ENCODE measurements at places on chromosomes 4 and X.

DNA sequence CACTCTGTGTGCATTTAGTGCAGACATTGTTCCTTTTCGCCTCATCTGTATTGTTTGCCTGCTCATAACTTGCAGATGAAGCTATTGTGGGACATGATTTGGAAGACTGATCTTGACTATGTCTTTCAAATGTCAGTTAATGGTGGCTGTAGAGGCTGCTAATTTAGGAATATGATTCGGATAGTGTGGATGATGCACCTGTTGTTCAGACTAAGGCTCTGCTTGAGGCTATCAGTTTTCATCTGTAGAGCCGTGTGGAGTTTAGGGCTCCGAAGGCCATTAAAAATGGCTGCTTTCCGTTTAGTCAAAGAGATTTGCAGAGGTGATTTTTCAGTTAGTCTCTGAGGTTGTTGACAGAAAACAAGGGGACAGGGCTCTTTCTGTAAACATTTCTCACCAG is 102.0 kb downstream of the GBA3 start:
- DNase-seq, result no peak

- DNase-seq, result no peak
These were observed 38.5 kb downstream of the HERC3 start for GRCh38 chr4:88630756-88631155.

GRCh38 chrX:112759966-112760365 is 80.2 kb upstream of the LHFPL1 start:
- DNase-seq, result no peak

GRCh38 chr4:140568507-140569306 is at the start of gene UCP1:
TSS of gene UCP1 (minus strand) at chr4:140568961. CDS start at chr4:140568729, 232 bp downstream.
- DNase-seq, result no peak

DNA sequence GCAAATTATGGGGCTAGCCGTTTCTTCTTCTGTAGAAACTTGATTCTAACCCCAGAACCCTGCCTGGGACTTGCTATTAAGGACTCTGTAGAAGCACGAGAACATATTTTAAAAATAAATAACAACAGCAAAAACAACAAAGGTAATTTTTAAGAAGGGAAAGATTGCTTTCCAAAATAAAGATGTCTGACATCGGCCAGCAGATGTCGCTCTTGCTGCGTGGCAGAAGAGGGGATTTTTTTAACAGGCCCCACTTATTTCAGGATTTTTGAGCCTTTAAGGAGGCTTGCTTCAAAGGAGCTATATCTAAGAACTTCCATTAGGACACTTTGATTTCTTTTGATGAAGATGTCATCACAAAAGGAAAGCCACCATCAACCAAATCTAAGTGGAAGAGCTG is 62.8 kb upstream of the EGFL6 start:
- DNase-seq, result peak; percentile 15

- DNase-seq, result no peak
These were observed 22.6 kb downstream of the IRF2 start for GRCh38 chr4:184451726-184452125.

- no peak for DNase-seq
These were observed 45.3 kb downstream of the RPA4 start for GRCh38 chrX:96929036-96929435.

DNA sequence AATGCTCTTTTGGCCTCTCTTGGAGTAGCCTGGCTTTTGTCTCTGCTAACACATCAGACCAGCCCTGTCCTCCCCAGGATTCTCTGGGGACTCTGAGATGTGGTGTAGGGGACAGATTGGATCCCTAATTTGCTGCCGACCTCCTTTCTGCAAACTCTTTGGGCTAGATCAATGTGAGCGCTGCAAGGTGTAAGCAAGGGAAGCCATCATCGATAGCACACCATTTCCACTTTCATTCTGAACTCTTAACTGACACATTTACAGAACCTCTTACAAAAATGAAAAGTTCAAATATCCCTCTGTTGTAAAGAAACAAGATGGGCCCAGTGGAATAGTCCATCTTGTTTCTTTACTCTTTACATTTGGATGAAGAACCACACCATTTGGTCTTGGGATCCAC is 46.6 kb downstream of the PGRMC2 start:
- DNase-seq, result no peak

DNA sequence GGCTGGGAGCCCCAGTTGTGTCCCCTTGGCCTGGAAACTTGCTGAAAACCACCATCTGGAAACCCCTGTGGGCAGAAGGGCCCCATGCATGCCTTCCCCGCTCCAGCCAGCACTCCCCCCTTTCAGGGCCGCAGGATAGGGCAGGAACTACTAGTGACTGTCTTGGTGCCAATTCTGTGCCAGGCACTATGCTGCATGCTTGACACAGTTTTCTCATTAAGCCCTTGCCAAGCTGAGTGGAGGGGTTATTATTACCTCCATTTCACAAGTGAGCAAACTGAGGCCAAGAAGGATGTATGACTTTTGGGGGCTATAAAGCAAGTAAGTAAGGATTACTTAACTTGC is 73.6 kb upstream of the PJA1 start:
- DNase-seq, result no peak
